ENCODE measurements at places on chromosomes 1 and 21. TPM values are rescaled to one million over a fixed set of nuclear protein-coding genes. Genes with fewer than 3 reads are reported as not detected.

CACNA1S gene
- total RNA-seq, result not detected

OR2G2 gene
- total RNA-seq, result not detected

ALX3 gene
- not detected for total RNA-seq

CFAP141 gene
- total RNA-seq, result not detected

FCRL1 gene
- total RNA-seq, result not detected

CD164L2 gene
- total RNA-seq, result not detected

S100A1 gene
- total RNA-seq, result not detected

CCDC185 gene
- total RNA-seq, result not detected

UMODL1 gene
- total RNA-seq, result not detected

KHDC4 gene
- total RNA-seq, result 20.1 TPM

C4BPB gene
- not detected for total RNA-seq

KCNJ10 gene
- not detected for total RNA-seq
